ENCODE measurements at places on chromosomes 1 and 21. TPM values are rescaled to one million over a fixed set of nuclear protein-coding genes. Genes with fewer than 3 reads are reported as not detected.

The AMPD1 gene
- not detected for total RNA-seq

The CFHR4 gene
- not detected for total RNA-seq

The SYT14 gene
- not detected for total RNA-seq

The NTPCR gene
- 15.1 TPM for total RNA-seq

The CACNA1S gene
- not detected for total RNA-seq

The LRRC39 gene
- total RNA-seq, result 0.97 TPM

DNA sequence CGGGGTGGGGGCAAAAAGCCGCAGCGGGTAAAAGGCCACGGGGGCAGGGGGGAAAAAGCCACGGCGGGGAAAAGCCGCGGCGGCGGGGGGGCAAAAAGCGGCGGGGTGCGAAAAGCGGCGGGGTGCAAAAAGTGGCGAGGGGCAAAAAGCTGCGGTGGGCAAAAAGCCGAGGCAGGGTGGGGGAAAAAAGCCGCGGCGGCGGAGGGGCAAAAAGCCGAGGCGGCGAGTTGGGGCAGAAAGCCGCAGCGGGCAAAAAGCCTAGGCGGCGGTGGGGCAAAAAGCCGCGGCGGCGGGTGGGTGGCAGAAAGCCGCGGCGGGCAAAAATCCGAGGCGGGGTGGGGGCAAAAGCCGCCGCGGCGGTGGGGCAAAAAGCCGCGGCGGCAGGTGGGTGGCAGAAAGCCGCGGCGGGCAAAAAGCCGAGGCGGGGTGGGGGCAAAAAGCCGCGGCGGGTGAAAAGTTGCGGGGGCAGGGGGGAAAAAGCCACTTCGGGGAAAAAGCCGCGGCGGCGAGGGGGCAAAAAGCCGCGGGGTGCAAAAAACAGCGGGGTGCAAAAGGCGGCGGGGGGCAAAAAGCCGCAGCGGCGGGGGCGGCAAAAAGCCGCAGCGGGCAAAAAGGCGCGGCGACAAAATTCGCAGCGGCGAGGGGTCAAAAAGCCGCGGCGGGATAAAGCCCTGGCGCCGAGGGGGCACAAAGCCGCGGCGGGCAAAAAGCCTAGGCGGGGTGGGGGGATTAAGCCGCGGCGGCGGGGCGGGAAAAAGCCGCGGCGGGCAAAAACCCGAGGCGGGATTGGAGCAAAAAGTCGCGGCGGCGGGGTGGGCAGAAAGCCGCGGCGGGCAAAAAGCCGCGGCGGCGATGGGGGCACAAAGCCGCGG lies 3901.2 kb downstream of the SRGAP2C start:
- no peak for DNase-seq

DNA sequence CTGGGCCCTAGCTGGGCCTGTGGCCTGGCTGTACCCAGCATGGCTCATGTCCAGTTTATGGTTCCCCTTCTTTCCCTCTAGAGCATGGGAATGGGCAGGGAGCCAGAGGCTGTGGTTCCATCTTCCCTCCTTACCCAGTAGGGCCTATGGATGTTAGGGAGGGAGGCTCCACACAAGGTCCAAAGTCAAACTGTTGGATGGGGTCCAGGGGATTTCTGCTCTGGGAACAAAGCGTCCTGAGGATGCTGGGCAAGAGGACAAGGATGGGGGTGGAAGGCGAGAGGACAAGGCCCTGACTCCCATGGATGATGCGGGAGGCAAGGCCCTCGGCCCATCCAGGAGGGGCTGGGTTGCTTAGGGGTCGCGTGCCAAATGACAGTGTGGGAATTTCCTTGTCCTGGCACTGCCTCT lies 17.3 kb downstream of the CSF1 start:
- no peak for DNase-seq

- DNase-seq, result no peak
These were observed 635.9 kb downstream of the SMYD3 start for GRCh38 chr1:245871191-245871590.

DNA sequence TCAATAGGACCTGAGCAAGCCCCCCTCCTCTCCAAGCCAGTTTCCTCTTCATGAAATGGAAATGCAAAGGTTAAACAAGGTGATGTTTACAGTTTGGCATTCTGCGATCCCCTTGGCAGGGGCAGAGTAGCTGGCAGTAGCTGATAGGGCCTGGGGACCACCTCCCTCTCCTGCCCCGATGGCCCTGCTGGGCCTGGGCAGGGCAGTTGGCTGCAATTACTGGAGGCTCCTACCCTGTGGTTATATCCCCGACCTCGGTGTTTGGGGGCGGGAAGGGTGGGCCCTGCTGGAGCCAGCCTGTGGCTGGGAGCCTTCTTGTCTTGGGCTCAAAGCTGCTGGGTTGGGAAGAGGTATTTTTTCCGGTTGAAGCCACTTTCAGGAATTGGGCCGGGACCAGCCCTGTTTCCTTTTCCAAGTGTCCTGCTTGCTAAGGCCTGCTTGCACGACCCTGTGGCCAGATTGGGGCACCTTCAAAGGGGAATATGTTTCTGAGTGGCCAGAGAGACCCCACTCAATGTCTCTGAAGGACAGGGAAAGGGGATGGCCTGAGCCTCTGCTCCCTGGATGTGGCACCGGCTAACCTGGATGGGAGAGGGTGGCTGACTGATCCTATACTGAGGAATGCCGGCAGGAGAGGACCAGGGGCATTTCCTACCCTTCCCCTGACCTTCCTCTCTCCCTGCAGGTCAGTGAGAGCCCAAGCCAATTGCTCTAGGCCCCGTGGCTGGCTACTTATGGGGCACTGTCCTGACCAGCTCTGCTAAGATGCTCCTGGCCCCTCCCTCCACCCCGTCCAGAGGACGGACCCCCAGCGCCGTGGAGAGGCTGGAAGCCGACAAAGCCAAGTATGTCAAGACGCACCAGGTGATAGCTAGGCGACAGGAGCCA lies 1.9 kb downstream of the FAM110D start:
- no peak for DNase-seq

DNA sequence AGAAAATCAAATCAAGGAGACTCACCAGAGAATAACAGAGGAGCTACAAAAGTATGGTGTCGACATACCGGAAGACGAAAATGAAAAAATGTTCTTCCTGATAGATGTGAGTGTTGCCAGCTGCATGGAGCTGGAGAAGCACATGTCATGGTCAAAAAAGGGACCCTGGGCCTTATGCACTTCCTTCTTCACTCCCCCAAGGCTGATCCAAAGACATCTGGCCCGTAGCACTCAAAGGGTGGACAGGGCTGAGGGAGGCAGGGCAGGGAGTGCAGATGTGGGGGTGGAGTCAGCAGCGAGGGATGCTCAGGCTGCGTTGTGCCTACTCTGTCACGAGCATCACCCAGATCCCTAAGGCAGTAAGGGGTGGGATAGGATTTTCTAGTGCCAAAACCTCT lies 19.4 kb downstream of the MX1 start:
- DNase-seq, result no peak

DNA sequence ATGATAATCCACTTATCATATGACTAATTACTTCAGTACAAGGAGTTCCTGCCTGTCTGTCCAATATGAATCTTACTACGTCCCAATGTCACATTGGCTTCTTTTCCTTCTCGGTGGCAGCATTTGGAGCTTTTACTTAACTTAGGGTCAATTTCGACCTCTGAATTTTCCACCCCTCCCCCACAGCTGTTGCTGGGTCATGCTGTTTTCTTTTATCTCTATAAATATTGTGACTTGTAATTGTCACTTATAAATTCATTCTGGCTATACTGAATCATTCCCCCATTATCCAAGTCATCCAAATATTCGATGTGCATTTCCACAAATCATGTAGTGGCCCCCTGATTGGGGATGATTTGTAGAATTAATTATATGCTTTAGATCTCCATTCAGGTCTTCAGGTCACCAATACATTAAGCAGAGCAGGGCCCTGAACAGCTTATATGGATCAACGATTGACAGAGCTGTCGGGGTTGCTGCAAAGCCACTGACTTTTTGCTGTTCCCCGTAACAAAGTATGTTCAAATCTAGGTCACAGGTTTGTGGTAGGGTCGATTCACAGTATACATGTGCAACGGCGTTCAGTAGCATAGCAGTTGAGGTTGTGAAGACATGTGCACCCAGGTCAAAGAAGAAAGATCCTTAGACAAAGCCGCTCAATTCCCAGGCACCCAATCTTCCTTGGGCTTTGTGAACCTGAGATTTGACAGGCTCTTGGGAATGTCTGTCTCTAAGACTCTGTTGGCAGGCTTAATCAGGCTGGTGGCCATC lies 18.3 kb upstream of the RNU1-4 start:
- no peak for DNase-seq

DNA sequence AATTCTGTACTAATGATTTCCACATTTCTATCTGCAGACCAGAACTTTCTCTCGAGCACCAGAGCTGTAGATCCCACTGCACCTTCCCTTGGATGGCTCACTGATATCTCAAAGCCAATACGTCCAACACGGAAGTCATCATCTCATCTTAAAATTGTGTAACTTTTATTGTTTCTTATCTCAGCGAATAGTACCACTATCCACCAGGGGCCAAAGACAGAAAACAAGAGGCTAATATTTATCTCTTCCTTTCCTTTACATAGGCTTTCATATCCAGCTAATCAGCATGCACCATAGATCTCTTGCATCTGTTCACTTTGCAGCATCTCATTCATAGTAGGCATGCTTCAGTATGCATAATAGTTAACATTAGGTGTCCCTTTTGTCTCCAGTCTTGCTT lies 303.6 kb downstream of the PTPRC start:
- no peak for DNase-seq

GRCh38 chr1:234517110-234517802 lies 38.3 kb upstream of the TARBP1 start:
- DNase-seq, result no peak

- no peak for DNase-seq
These were observed 72.8 kb downstream of the XCL2 start for GRCh38 chr1:168470901-168471431.

DNA sequence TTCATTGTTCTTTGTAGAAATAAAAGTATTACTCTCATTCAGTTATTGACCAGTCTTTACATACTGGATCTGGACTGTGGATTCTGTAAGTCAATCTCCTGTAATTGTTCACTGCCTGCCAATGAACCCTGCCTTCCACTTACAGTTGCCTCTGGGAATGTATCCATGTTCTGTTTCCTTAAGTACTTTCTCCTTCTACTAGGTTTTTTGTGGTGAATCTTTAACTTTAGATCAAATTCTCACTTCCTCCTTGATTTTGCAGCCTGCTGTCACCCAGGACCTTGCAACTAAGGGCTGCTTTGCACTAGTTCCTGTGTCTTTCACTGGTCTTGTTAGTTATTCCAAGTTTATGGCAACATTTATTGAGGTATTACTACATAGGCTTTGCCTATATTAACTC lies 28.2 kb upstream of the ANKRD13C start:
- DNase-seq, result no peak

Data from T-helper 17 cell (primary cell).